RKO (cell line): ENCODE measurements at places on chromosomes 2 and 18.
A peak's percentile ranks its signal among the peaks of the same experiment; 100 is the strongest.

DNA sequence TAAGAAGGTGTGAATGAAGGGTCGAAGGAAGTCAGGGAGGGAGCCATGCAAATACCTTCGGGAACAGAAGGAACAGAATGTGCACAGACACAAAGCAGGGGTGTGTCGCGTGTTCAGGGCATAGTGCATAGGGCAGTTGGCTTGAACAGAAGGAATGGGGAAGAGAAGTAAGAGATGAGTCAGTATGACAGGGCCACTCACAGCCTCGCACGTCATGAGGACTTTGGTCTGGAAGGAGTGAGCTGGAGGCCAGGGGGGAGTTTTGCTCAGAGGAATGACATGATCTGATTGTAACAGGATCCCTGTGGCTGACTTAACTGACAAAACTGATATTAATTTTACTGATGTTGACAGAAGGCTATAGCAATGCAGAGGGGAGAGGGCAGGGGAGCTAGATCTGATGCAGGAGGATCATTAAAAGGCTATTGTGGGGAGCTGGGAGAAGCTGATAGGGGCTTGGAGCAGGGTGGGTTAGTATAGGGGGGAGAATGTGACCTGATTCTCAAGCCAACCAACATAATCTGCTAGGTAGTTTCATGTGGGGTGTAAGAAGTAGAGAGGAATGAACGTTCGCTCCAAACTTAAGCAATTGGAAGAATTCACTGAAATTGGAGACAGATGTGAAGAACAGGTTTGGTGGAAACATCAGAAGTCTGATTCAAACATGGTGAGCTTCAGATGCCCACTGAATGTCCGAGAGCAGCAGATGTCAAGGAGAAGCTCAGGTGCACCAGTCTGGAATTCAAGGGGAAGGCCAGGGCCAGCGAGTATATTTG, 60.4 kb upstream of the COPS8 start:
- DNase-seq = peak; percentile 83

GRCh38 chr2:200039724-200040650, 84.6 kb downstream of the MAIP1 start:
- no peak for DNase-seq

- DNase-seq = no peak
These were observed 713.7 kb downstream of the ADCYAP1 start for GRCh38 chr18:1618364-1618763.

- no peak for DNase-seq
These were observed 58.7 kb downstream of the STEAP3 start for GRCh38 chr2:119282146-119282995.

DNA sequence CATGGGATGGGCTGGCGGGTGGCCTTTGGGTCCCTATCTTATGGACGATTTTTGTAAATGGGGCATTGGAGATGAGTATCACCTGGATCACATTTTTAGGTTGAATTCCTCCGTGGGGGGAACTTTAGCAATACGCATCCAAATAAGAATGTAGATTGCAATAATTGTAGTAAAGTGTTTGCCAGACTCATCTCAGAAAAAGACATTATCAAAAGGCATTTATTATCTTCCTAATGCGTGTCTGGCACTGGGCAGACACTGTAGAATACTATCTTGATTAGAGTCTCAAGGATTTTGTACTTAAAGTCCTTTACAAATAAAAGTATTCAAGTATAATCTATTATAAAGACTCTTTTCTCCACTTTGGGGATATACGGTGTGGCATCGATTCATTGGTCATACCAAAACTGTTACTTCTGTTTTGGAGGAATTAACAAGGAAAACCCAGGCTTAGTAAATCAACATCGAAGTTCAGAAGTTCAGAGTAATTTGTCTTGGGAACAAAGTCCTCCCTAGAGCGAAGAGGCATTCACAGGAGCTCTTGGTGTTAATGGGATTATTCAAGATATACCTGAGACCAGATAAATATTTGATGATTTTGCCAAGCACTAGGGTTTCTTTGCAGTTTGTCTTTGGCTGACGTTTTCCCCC, 578 bp upstream of the ACKR3 start:
- no peak for DNase-seq

GRCh38 chr2:175540421-175540820, 358.9 kb upstream of the ATP5MC3 start:
- no peak for DNase-seq

DNA sequence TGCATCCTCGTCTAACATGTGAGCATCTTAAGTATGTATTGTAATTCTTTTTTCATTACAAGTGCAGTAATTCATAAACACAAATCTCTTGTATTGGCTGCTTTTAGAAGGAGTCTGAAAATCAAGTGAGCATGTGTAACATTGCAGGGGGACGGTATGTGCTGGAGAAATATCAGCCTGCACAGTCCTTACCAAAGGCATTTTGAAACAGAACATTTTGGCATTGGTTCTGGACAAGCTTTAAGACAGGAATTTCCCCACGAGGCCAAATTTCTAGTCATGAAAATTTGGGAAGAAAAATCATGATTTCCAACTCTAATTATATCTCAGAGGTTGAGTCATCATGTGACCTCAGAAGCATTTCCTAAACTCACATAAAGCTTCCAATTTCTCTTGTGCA, 24.7 kb upstream of the NRP2 start:
- no peak for DNase-seq

GRCh38 chr2:44713170-44713569, 228.3 kb upstream of the SIX3 start:
- DNase-seq = no peak

DNA sequence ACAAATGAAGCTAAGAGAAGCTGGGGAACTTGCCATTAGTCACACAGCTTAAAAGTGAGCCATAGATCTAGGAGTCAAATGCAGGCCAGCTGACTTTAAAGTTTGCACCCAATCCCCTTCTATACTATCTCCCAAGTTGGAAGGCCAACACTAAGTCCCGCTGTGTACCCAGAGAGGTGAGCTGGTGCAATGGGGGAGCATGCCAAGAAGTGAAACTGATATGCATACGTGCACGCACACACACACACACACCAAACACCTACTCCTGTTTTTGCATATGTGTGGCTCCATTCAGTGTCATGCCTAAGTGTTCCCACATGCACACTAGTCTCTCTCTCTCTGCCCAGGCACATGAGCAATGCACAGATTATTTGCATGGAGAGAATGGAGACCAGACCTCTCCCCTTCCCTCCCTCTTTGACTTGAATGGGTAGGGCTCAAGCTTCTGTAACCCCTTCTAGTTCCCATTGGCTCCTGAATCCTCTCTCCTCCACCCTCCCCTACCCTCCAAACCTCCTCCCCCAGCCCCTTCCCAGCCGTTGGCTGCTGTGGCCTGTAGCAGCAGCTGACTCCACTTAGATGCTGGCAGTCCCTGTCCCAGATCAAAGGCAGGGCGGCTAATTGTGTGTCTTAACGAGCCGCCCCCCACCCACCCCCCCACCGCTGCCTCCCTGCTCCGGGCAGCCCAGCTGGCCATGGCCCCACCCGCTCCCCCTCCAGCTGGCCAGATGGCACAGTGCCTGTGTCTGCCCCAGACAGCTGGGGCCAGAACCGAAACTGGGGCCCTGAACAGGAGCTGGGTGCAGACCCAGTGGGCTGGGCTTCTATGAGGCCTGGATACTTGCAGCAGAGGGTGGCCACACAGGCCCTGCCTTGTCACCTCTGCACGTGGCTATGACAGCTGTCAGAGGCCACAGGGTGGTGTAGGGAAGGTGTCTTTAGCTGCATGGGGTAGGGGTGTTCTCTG, 5.6 kb downstream of the WNT10A start:
- no peak for DNase-seq

DNA sequence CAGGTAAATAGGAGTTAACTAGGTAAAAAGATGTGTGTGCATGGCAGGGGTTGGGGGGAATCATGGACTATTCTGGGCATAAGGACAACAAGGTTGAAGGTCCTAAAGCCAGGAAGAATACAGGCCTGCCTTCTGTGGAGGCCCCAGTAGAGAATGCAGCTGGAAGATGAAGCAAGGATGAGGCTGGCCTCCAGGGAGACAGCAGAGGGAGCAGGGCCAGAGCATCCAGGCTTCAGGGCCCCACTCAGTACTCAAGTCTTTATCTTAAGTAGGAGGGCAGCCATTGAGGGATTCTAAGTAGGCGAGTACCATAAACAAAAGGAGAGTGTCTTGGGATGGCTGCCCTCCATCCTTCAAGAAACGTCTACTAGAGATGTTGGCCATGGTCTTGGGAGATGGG, 101.8 kb upstream of the APCDD1 start:
- DNase-seq = no peak

DNA sequence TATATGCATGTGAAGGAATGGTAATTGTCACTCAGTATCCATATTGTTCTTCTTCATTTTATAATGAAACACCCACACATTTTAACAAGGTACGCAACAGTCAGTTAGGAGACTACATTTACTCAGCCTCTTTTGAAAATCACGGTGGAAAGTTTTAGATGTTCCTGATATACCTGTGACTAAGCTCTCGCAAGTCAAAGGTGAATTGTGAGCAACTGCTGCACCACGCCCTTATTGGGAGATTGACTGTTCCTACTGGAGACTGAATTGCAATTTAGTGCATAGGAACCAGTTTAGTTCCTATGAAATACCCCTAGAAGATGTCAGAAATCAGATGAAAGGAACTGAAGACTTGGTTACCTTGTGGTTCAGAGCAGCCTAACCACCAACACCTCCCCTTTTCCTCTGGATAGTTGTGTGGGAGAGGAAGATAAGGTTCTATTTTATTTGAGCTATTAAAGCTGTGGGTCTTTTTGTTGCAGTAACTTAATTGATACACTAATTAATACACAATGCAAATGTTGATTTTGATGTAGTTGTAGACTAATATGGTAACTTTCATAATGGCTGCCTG, 1280.5 kb upstream of the CDH2 start:
- no peak for DNase-seq

DNA sequence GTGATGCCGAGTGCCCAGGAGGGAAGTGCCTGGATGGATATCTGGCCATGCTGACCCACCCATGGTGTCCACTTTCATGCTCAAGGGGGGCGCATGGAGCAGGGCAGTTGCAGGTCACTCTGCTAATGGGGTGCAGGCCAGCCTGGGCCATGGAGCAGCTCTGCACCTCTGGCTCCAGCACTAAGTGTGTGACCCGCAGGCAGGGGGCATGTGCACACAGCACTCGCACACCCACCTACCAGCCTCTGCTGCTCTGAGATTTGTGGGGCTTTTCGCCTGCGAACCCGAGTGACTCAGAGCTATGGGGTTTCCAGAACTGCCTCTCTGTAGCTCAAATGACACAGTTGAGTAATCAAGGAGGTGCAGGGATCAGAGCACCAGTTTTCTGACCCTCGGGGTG, 66.2 kb downstream of the CYP26B1 start:
- no peak for DNase-seq

- no peak for DNase-seq
These were observed 991.0 kb upstream of the CHAC2 start for GRCh38 chr2:52776571-52776970.

GRCh38 chr2:45640576-45640975, 10.9 kb upstream of the PRKCE start:
- no peak for DNase-seq

GRCh38 chr2:226644399-226644865, 155.2 kb downstream of the IRS1 start:
- no peak for DNase-seq

DNA sequence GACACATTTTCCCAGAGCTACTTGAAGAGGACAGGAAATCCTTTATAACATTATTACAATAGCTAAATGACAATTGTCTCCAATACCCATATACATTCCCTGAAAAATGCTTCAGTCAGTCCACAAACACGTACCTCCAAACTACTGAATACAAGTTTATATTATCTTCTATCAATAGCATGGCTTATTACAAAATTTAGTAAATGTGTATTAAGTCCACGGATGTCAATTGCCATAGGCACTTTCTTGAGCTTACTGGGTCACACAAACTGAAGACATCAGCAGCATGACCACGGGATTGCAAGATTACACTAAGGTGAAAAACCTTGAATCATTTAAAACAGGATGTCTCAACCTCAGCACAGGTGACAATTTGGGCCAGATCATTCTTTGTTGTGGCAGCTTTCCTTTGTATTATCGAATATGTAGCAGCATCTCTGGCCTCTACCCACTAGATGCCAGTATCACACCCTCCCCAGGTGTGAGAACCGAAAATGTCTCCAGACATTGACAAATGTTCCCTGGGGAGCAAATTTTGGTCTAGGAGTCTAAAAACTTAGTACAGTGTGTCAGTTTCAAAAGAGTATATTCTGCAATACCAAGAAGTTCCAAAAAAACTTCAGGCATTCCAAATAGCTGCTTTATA, 1.4 kb downstream of the MBD2 start:
- DNase-seq = no peak

GRCh38 chr2:163610817-163611556, 124.8 kb downstream of the FIGN start:
- peak; percentile 36 for DNase-seq

DNA sequence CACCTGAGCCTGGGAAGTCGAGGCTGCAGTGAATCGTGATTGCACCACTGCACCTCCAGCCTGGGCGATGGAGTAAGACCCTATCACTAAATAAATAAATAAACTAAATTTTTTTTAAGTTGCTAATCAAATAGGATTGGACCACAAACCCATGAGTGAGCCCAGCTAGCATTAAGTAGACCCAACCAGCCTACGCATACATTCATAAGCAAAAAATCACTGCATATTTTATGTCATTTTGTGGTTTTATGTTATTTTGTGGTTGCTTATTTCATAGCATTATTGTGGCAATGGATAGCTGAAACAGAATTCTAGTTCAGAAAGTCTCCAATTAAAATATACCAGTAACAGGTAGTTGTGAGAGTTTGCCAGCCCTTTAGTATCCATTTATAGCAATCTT, 29.1 kb upstream of the ZC3H15 start:
- DNase-seq = peak; percentile 16

- DNase-seq = no peak
These were observed 122.0 kb downstream of the WDSUB1 start for GRCh38 chr2:159164457-159164911.

DNA sequence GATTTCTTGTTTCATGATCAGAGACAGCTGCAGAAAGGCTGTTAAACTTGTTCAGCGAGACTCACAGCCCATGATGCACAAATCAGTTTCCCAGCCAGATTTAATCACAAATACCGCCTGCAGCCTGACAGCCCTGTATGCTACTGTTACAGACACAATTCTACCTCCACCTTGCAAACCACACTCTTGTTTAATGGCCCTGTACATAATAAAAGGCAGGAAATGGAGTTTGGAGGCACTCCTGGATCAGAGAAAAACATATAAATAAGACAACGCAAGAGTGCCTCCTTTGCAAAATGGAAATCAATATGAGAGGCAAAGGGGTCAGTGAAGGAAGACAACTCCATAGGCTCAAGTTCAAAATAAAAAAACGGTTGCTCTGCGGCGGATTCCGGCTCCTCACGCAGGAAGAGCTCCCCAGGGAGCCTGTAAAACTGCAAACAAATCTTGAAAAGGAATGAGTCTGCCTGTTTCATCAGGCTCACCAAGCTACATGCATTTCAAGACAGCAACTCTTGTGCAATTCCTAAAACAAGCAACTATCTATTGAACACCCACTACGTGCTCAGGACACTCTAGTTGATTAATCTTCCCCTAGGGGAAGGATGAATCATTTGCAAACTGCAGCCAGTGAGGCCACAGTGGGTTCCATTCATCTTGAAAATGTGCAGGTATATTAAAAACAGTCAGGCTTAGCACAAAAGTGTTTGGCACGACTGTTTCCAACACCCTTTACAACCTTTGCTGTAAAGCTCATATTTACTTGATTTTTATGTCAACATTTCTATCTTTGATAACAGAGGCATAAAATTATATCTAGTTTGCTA, 37.5 kb downstream of the TBC1D8 start:
- DNase-seq = no peak

- DNase-seq = no peak
These were observed at the start of gene SIX3 for GRCh38 chr2:44941551-44942234. Gene SIX3 (plus strand): TSS chr2:44941702. CDS start chr2:44942105, 403 bp downstream.

- no peak for DNase-seq
These were observed 3.1 kb downstream of the PKDCC start for GRCh38 chr2:42050703-42051542.

GRCh38 chr2:154549869-154550268, 148.6 kb upstream of the KCNJ3 start:
- no peak for DNase-seq
